ENCODE measurements at places on chromosomes 2 and 18.

- no peak for DNase-seq
These were observed 324.4 kb downstream of the GBX2 start for GRCh38 chr2:235843591-235844395.

DNA sequence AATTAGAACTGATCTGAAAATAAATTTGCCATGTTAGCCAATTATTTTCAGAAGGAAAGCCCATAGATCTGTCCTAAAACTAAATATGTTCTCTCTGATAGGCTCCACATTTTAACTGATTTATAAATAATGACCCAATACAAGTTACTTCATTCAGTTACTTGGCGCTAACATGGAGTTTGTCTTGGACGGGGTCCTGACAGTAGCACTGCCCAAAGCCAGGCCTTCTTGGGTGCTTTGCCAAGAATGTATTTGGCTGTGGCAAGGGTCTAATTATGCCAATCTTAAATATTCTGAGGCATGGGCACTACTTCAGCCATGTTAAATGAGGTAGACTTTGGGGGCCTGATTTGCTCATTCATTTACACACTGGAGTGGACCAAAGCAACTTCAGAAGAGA is 135.0 kb upstream of the PKDCC start:
- no peak for DNase-seq

DNA sequence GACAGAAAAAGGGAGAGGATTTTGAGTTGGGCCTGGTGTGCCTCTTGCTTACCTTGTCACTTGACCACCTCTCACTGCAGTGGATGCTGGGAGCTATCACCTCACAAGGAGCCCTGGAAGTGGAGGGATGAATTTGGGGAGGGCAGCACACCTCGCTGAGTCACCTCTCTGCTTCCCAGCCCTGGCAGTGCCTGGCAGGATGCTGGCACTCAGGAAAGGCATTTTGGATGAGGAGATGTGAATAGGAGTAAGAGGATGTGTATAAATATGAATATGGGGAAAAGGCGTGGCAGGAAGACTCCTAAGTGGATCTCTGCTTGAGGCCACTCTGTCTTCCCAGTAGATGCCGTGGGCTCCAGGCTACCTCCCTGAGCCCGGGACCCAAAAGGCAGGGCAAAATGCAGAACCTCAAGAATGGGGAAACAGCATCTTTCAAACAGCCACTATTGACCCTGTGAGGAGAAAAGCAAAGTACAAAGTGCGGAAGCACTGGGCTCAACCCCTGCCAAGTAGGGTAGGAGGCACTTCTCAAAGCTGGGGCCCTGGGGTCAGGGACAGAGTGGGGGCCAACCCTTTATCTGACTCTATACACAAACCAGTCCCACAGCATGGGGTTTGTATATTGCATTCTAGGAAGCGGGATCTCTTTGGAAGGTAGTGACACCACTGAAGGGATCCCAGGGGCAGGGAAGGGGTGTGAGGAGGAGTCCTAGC is 164.5 kb upstream of the GLI2 start:
- DNase-seq: no peak

DNA sequence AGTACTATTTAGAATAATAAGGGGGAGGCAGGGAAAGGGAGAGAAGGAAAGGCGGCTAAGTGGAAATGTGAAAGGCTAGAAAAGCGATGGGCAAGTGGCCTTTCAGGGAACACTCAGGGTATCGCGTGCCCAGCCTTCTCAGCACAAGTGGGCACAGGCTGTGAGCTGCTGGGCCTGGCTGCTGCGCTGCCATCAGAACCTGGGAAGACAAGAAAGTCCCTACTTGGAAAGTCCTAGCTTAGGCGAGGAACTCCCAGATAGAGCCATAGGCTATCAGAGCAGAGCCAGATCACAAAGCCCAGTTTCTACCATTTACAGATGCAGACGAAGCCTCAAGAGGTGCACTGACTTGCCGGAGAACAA is 9.8 kb upstream of the FZD7 start:
- DNase-seq: no peak

DNA sequence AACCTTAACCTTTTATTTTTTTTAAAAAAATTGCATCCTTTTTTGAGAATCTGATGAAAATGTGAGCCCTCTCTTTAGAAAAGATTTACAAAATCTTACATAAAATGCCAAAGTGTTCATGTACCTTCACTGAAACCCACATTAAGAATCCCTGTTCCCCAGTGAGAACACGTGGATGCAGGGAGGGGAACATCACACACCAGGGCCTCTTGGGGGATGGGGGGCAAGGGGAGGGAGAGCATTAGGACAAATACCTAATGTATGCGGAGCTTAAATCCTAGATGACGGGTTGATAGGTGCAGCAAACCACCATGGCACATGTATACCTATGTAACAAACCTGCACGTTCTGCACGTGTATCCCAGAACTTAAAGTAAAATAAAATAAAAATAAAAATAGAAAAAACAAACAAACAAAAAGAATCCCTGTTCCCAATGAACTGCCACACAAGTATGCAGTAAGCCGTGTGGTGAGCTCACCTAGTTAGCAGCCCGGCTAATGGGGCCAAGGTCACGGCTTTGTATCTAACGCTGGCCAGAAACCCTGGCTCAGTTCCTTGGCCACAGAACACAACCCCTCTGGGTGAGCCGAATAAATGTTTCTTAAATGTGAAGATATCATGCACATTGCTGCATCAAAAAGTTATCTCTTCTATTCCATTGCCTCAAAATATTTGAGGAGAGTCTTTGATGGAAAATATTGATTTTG is 41.4 kb downstream of the CHST9 start:
- no peak for DNase-seq

GRCh38 chr18:457521-458412 is 42.7 kb downstream of the COLEC12 start:
- DNase-seq: no peak

- DNase-seq: no peak
These were observed 12.7 kb upstream of the KCNK3 start for GRCh38 chr2:26679867-26680266.

GRCh38 chr18:58064406-58064998 is 20.5 kb downstream of the NEDD4L start:
- no peak for DNase-seq

- DNase-seq: no peak
These were observed 26.9 kb downstream of the CELF4 start for GRCh38 chr18:37538526-37539205.

DNA sequence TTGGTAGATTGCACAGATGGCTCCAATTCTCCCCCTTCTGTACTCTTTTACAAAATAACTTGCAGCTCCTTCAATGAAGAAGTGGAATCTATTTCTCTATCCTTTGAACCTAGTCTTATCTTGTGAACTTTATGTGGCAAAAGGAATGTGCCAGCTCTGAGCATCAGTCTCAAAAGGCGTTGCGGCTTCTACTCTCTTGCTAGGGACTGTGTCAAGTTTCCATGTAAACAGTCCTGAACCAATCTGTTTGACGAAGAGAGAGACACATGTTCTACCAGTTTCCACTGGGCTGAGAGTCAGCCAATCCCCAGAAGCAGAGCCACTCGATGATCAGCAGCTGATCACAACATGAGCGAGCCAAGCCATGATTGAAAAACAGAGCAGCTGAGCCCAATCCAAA is 439.7 kb upstream of the SETBP1 start:
- DNase-seq: no peak

GRCh38 chr18:67590571-67591141 is 74.1 kb upstream of the DSEL start:
- DNase-seq: peak; percentile 11

GRCh38 chr2:68447118-68447517 is 20.0 kb downstream of the FBXO48 start:
- no peak for DNase-seq

GRCh38 chr18:28635530-28635929 is 458.6 kb upstream of the CDH2 start:
- no peak for DNase-seq

GRCh38 chr18:34709750-34710441 is at the start of gene DTNA:
Gene DTNA, plus strand, starts transcription at chr18:34710298. Its CDS starts 45,679 bp downstream, at chr18:34755977.
- DNase-seq: peak; percentile 69

GRCh38 chr2:196266351-196266750 is 95.0 kb upstream of the STK17B start:
- no peak for DNase-seq

- no peak for DNase-seq
These were observed 86.6 kb upstream of the TMEM247 start for GRCh38 chr2:46392561-46393346.

DNA sequence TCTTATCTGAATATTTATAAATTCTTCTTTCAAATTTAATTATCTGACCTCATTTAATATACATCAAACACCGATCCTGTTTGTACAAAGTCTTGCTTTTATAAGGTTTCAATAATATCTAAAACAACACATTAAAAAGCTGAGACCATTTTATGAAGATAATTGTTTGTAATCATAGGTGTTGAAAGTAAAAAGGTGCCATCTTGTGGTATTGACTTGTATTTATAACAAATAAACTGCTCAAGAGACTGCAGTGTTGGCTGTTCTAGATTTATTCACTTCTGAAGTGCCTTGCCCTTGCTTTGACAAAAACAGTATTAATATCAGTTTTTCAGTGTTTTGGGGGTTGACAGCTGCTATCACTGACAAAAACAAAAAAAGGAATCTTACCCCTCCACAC is 286.8 kb upstream of the HNMT start:
- no peak for DNase-seq

DNA sequence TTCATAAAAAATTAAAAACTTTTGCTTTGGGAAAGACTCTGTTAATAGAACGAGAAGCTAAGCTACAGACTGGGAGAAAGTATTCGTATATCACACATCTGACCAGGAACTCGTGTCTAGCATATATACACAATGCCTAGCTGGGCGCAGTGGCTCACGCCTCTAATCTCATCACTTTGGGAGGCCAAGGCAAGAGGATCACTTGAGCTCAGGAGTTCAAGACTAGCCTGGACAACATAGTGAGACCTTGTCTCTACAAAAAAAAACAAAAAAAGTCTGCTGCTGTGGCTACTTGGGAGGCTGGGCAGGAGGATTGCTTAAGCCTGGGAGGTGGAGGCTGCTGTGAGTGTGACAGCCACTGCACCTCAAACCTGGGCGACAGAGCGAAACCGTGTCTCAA is 46.6 kb downstream of the EPB41L5 start:
- DNase-seq: no peak

- no peak for DNase-seq
These were observed 116.3 kb downstream of the ZBTB7C start for GRCh38 chr18:48292782-48293424.

GRCh38 chr2:218289639-218290315 is 2.5 kb downstream of the TMBIM1 start:
- DNase-seq: peak; percentile 54

DNA sequence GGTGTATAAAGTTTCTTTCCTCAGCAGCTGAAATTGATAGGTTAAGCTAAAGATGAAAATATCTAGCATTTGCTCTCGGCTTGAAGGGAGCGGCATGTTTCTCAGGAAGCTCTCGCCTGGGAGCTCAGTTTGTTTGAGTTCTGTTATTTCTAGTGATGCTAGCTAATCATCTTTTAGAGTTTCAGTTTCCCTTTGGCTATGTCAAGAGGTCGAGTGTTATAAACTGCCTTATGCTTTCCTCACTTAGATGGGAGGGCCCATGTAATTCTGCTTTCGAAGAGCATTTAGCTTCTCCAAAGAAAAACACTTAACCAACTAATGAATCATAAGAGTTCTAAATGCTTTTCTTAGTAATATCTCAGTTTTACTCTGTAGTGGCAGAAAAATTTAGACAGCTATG is 33.6 kb downstream of the PLCL1 start:
- DNase-seq: peak; percentile 49

GRCh38 chr2:195214072-195214471 is 443.0 kb upstream of the SLC39A10 start:
- no peak for DNase-seq

DNA sequence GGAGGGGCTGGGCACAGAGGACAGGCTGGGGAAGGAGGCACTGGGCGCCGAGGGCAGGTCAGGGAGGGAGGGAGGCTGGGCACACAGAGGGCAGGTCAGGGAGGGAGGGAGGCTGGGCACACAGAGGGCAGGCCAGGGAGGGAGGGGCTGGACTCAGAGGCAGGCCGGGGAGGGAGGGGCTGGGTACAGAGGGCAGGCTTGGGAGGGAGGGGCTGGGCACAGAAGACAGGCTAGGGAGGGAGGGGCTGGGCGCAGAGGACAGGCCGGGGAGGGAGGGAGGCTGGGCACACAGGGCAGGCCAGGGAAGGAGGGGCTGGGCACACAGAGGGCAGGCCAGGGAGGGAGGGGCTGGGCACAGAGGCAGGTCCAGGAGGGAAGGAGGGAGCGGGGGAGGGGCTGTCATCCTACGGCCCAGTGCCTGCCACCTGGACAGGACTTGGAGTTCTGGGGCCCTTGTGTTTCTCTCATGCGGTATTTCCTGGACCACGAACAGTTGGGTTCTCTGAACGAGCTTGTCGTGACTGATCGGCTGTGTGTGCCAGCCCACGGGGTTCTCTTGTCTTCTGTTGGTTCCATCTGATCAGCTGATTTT is 46.7 kb upstream of the KCNG2 start:
- no peak for DNase-seq

DNA sequence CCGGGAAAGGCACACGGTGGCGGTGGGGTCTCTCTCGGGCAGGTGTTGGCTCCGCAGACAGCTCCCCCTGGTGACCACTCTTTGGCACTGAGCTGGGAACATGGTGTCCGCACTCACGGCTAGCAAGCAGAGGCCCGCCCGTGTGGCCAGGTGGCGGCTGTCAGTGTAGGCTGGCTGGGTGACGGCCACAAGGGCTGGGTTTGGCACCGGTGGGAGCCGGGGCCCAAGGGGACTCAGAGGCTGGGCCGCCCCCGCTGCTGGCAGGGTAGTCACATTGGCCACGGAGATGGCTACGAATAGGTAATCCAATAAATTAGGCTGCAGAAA is 1071.7 kb downstream of the RPIA start:
- DNase-seq: no peak

DNA sequence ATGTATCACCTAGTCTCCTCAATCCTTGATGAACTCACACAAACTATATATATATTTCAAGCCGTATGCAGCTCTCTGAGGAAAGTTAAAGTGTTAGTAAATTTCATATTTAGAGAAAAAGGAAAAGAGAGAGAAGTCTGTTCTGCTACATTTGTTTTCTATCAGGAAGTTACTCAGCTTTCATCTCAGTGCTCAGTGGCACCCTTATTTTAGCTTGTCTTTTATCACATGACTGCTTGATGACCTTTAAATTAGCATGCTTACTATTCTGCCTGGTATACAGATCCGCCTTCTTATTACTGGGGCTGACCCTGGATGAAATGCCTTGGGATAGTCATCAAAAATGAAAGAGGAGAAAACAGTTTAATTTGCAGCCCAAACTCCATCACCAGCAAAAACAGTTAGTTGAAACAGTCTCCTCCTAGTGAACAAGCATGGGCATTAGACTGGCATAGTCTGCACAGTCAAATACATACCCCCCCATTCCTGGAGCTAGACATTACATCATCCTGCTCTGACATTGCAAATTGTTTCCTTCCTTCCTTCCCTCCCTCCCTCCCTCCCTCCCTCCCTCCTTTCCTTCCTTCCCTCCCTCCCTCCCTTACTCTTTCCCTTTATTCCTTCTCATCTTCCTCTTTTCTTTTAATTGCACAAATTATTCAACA is 215.7 kb downstream of the TMEM182 start:
- no peak for DNase-seq

Data from AG20443 (cell line).